IMR-90 (cell line): ENCODE measurements at places on chromosomes 11 and 22. TPM values are rescaled to one million over a fixed set of nuclear protein-coding genes. Genes with fewer than 3 reads are reported as not detected.
A peak's percentile ranks its signal among the peaks of the same experiment; 100 is the strongest.

DNA sequence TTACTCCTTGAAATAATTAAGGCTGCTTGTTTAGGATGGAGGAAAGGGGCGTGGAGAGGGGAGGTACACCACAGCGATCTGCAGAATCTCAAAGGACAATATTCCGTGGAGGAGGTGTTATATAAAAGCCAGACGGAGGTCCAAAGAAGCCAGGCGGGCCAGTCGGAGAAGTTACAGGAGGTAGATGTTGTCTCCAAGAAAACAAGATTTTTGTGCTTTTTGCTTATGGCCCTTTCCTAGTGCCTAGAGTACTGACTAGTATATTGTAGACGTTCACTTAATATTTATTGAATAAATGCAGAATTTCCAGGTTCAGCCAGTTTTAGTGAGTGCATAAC lies 761 bp downstream of the ZDHHC13 start:
- DNase-seq: peak; percentile 5

GRCh38 chr22:37824674-37825641 lies 1.8 kb downstream of the GALR3 start:
- no peak for DNase-seq

DNA sequence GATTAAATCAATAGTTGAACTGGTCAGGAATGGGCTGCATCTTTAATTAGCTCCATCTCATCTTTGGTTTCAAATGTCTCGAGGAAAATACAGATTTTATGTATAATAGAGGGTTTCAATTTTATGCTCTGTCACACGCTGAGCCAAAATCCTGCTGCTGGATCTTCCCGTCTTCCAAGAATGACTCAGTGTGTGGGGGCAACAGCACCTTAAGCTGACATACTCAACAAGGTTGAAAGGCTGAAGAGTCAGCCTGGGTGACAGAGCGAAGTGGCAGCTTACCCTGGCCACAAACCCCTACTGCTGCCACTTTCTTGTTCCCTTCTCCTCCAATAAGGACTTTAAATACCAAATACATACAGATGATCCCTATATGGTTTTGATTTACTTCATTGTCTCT lies 9.0 kb upstream of the PCF11 start:
- no peak for DNase-seq

DNA sequence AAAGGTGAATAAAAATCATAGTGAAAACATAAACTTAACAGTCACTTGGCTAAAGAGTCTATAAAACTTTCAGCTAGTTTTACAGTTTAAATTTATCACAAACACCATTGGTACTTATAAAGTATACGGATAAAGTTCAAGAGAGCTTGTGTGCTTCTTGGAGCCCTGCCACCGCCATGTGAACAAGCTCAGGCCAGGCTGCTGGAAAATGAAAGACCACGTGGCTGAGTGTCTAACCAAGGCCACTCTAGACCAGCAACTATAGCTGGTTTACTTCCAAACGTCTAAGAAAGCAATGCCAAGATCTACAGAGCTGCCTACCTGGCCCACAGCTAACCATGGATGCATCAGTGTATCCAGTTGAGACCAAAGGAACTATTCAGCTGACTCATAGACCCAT lies 66.3 kb upstream of the API5 start:
- DNase-seq: no peak

GRCh38 chr11:98455500-98456307 lies 565.0 kb upstream of the CNTN5 start:
- no peak for DNase-seq

- DNase-seq: peak; percentile 74
Measured at GRCh38 chr11:26753723-26754504, 32.1 kb upstream of the SLC5A12 start.

GRCh38 chr11:35165423-35166368 lies 26.7 kb downstream of the CD44 start:
- DNase-seq: peak; percentile 50

GRCh38 chr22:33666279-33666960 lies 253.9 kb downstream of the LARGE1 start:
- DNase-seq: no peak

- no peak for DNase-seq
Measured at GRCh38 chr22:20650294-20651207, 123.4 kb upstream of the SERPIND1 start.

DNA sequence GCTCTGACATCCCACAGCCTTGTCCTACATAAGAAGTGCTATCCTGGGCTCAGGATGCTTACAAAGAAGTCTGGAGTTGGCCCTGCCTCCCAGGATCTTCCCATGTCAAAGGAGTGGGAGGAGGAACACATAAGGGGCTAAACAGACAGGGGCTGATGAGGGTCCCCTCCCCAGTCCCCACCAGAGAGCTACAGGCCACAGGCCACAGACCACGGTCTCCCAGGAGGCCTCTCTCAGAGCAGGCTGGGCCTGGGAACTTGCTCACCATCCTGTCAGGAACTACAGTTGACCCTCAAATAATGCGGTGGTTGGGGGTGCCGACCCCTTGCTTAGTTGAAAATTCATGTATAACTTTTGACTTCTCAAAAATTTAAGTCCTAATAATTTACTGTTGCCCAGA lies 315.5 kb downstream of the NTM start:
- no peak for DNase-seq

DNA sequence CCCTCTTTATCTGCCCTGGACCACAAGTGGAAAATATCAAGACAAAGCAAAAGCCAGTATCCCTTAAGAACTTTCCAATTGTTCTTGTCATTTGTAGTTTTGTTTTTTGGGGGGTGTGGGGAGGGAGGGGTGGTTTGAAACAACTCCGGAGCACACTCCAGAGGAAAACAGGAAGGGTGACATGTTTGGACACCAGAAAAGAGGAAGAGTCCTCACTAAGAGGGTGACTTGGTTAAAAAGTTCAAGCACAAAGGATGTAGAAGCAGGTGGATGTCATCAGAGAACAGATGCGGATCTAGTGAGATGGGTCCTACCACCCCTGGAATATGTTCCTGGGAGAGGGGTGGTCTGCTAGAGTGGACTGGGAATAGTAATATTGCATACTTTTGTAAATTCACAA lies 25.8 kb downstream of the ADAMTS8 start:
- no peak for DNase-seq

GRCh38 chr11:21615955-21616371 lies 576.9 kb upstream of the ANO5 start:
- no peak for DNase-seq

DNA sequence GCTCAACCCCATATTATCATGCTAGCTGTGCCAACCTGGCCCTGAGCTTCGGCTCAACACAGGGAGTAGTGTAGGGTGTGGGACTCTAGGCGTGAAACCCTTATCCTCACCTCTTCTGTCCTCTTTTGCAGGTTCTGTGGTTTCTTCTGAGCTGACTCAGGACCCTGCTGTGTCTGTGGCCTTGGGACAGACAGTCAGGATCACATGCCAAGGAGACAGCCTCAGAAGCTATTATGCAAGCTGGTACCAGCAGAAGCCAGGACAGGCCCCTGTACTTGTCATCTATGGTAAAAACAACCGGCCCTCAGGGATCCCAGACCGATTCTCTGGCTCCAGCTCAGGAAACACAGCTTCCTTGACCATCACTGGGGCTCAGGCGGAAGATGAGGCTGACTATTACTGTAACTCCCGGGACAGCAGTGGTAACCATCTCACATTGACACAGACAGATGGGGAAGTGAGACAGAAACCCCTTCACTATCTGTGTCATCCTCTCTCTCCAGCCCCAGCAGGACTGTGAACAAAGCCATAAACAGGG lies 76.4 kb downstream of the GGTLC2 start:
- DNase-seq: no peak

DNA sequence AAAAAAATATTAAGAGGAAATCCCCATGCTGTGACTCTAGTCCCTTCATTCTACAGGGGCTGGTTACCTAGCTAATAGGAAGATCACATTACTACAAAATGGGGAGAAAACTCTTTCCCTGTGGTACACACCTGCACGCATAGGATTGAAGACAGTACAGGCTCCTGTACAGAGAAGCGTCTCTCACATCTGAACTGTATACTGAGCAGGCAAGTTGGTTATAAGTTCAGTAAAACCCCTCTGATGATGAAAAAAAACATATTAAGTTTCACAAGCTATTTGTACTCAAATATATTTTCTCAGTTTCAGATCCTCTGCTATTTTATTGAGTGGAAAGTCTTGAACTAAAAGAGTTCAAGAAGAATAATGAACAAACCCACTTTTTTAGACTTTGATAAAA lies 156.9 kb upstream of the HSD17B12 start:
- DNase-seq: no peak

- no peak for DNase-seq
Measured at GRCh38 chr11:96967616-96968015, 577.8 kb downstream of the JRKL start.

DNA sequence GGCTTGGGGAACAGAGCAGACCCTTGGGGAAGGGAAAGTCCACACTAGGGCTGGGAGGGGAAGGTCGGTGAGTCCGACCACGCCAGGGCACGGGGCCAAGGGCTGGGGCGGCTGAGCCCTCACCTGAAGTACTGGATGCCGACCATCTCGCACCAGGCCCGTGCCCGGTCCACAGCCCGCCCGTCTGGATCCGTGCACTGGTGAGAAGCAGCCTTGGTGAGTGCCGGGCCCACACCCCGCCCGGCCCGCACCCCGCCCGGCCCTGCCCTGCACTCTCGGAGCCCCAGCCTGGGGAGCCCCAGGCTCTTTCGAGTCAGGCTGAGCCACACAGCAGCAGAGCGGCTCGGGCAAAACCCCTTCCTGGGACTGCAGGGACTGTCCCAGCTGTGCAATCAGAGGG lies 1.9 kb upstream of the BAIAP2L2 start:
- no peak for DNase-seq

- DNase-seq: peak; percentile 73
Measured at GRCh38 chr11:111454561-111455192, 57.5 kb downstream of the BTG4 start.

GRCh38 chr11:79168530-79169110 lies 272.2 kb downstream of the TENM4 start:
- no peak for DNase-seq

DNA sequence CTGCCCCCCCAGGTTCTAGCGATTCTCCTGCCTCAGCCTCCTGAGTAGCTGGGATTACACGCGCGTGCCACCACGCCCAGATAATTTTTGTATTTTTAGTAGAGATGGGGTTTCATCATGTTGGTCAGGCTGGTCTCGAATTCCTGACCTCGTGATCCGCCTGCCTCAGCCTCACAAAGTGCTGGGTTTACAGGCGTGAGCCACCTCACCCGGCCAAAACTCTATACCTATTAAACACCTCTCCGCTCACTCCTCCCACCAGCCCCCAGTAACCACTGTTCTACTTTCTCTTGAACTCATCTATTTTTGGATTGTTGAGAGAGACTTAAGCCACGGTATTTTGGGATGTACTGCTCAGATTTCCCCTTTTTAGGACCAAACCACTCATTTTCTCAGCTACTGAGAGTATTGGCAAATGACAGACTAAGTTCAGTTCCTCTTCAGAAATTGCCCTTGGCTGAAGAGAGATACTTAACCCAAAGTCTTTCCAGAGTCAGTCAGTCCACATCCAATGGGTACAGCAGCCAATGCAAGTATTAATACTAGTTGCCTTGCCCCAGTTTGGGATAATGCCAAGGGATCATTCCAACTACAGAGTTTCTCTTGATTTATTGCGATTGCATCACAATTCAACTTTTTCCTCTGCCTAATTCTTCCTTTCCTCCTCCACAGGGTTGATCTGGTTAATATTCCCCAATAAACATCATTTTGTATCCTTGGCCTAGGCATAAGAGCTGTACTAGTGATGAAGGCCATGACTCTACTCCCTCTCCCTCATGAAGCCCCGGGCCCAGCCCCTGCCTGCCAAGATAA lies 36.8 kb upstream of the CSTF3 start:
- DNase-seq: no peak

DNA sequence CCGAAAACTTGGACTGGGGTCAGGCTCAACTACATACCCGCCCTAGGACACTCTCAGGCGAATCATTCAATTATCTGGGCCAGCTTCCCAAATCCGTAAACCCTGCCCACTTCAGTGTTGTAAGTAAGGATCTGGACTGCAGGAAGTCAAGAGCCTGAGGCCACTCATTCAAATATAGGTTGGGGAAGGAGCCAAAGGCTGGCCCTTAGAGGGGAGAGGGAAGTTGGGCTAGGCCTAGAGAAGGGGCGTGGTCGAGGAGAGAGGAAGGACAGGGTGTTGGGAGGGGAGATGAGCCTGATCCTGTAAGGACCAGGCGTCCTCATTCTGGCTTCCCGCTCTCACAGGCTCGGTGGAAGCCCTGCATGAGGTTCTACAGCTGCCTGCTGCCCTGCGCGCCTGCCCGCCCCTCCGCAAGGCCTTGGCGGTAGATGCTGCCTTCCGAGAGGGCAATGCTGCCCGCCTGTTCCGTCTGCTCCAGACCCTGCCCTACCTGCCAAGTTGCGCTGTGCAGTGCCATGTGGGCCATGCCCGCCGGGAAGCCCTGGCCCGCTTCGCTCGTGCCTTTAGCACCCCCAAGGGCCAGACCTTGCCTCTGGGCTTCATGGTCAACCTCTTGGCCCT lies 3.0 kb downstream of the SAC3D1 start:
- peak; percentile 43 for DNase-seq

DNA sequence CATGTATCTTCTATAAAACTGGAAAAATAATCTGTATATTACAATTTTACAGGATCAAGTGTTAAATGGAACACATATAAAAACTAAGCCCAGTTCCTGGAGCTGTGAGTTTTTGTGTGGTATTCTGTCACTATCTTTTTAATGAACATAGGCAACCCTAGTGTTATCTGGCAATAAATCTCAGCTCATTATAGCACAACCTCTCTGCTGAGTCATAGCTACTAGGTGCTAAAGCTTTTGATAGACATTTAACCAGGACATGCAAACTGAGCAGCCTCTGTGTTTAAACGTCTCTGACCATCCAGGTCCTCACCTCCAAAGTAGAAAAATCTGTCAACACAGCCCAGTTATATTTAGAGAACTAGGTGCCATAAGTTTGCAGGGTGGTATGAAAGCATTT lies 91.0 kb upstream of the CARD18 start:
- no peak for DNase-seq

- DNase-seq: no peak
Measured at GRCh38 chr22:25110596-25110845, 89.1 kb upstream of the CRYBB3 start.

- no peak for DNase-seq
Measured at GRCh38 chr22:30694640-30695350, at the start of gene OSBP2. OSBP2 (plus strand) TSS chr22:30694874; CDS start chr22:30694910, 36 bp downstream.

GRCh38 chr22:48886604-48887393 lies 940.9 kb downstream of the BRD1 start:
- DNase-seq: no peak

- no peak for DNase-seq
Measured at GRCh38 chr11:134905517-134905916, 493.5 kb upstream of the B3GAT1 start.

- DNase-seq: no peak
Measured at GRCh38 chr11:102553835-102554282, 23.3 kb upstream of the MMP7 start.

The SHANK2 gene
- total RNA-seq: 0.83 and 1.6 TPM in 2 replicates

The RBMXL2 gene
- not detected in 2 replicates for total RNA-seq

The SULT4A1 gene
- 1.1 TPM in 2 replicates for total RNA-seq

The TRPM5 gene
- total RNA-seq: not detected in 2 replicates

The PIWIL4 gene
- 0.56 and 0.72 TPM in 2 replicates for total RNA-seq
